Retina (tissue), 1 donor: ENCODE measurements at places on chromosomes 11 and 22.

DNA sequence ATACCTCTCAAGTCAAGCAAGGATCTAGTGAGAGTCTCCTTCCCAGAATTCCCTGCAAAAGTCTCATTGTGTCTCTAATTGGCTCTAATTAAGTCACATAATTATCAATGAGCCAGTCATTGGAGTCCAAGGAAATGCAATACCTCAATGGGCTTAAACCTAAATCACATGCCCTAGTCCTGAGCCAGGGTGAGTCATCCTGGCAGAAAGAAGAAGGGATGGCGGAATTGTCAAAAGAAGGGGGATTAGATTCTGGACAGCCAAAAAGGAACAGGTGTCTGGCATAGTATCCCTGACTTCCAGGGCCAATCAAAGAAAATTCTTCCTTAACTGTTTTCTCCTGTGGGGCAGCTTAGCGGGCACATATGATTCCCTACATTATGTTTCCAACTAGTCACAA, 25.1 kb upstream of the LDLRAD3 start:
- DNase-seq = no peak

GRCh38 chr11:33617672-33618350, 82.8 kb downstream of the C11orf91 start:
- no peak for DNase-seq

DNA sequence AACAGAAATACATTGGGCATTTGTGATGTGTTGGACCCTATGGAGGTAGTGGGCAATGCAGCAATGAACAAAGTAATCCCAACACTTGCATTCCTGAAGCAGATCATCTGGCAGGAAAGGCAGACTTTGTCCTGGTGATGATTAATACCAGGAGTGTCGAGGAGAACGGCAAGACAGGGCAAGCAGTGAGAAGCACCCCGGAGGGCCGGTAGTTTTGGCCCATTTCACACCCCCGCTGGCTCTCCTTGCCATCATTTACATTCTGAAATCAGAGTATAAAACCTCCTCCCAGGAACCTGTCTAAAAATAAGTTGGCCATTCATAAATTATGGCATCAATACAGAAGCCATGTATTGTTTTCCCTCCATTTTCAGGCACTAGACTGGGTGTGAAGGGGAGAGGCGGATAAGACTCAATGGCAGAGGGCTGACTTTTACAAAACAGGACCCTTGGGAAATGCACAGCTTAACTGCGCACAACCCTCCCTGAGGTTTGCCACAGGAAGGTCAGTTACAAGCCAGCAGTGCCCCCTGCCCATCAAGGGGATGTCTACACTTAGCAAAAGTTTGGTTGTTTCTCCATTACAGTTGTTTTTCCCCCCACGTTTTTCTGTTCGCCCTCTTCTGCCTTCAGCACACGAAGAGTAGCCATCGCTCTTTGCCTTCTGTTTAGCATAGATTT, 55.6 kb downstream of the OPCML start:
- DNase-seq = no peak

DNA sequence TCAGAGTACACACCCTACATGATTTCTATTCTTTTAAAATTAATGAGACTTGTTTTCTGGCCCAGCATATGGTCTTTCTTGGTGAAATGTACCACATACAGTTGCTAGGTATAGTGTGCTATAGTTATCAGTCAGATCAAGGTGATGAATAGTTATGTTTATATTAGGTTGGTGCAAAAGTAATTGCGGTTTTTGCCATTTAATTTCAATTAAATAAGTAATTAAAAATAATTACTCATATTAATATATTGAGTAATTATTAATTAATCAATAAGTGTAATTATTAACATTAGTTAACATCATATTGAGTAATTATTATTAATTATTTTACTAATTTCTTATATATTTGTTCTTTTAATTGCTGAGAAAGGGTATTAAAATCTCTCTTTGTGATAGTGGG, 56.1 kb downstream of the MYEOV start:
- no peak for DNase-seq

- peak; percentile 48 for DNase-seq
Measured at GRCh38 chr22:50473855-50474671, 772 bp downstream of the SBF1 start.

GRCh38 chr11:61685617-61685967, 5.4 kb downstream of the DAGLA start:
- DNase-seq = no peak

GRCh38 chr11:86910592-86910991, 44.6 kb downstream of the FZD4 start:
- DNase-seq = no peak

- no peak for DNase-seq
Measured at GRCh38 chr11:59417023-59417422, 9.2 kb downstream of the OR5A2 start.

- no peak for DNase-seq
Measured at GRCh38 chr11:61370349-61371005, 8.3 kb downstream of the TMEM138 start.

- DNase-seq = no peak
Measured at GRCh38 chr22:27883656-27884350, 35.3 kb downstream of the PITPNB start.

DNA sequence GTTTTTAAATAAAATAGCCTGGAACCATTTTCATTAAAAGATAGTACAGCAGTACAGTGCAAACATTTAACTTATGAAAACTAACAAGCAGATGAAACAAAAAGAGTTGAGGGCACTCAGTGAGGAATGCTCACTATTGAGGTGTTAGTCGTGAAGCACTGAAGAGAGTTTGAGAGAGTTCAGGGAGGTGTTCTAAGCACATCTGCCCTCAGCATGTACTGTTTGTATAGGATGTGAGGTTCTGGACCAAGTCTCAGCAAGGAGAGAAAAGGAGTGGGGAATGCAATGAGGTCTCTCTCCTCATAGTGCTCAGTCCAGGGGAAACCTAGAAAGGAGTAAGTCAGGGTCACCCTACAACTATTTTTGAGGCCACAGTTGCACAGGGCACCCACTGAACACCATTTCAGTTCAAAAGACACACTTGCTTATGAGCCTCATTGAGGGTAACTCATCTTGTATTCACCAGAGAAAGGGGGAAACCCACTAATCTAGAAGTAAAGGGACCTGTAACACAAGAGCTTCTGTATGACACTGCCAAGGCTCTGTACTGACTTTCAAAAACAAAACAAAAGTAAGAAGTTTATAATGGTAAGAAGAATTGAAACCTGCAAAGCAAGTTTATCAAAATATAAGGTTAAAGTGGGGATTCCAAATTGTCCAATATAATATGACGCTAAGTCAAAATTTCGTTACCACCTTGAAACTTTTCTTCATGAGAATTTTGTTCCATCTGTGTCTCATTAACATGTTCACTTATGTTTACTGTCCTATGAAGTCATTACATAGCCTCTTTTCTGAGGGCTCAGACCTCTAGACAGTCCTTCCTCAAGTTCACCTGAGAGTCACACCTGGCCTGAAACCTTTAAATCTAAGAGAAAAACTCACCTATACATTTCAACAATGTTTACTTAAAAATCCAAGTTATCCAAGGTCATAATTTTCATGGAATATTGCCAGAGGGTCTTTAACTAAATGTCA, 275.3 kb downstream of the ETS1 start:
- DNase-seq = no peak

- no peak for DNase-seq
Measured at GRCh38 chr11:44376423-44376822, 66.5 kb upstream of the ALX4 start.

- DNase-seq = no peak
Measured at GRCh38 chr11:35084817-35085440, 54.0 kb upstream of the CD44 start.

DNA sequence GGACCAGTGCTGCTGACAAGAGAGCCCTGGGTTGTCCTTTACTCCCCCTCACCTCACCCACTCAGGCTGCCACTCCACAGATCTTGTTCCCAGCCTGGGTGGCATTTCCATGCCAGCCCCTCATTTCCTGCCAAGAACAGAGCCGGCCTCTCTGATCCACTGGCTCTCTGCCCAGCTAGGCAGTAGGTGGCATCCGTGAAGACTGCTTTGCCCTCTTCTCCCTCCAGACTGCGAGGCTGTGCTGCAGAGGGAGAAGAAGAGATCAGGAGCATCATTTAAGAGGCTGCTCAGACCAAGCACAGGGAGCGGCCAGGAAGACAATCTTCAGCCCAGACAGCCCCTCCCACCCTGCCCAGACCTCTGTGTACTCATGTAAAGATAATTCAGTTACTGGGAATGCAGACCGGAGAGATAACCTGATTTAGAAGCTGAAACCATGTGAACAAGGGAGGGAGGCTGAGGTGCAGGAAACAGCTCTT, 126.9 kb upstream of the NCAM1 start:
- peak; percentile 25 for DNase-seq

DNA sequence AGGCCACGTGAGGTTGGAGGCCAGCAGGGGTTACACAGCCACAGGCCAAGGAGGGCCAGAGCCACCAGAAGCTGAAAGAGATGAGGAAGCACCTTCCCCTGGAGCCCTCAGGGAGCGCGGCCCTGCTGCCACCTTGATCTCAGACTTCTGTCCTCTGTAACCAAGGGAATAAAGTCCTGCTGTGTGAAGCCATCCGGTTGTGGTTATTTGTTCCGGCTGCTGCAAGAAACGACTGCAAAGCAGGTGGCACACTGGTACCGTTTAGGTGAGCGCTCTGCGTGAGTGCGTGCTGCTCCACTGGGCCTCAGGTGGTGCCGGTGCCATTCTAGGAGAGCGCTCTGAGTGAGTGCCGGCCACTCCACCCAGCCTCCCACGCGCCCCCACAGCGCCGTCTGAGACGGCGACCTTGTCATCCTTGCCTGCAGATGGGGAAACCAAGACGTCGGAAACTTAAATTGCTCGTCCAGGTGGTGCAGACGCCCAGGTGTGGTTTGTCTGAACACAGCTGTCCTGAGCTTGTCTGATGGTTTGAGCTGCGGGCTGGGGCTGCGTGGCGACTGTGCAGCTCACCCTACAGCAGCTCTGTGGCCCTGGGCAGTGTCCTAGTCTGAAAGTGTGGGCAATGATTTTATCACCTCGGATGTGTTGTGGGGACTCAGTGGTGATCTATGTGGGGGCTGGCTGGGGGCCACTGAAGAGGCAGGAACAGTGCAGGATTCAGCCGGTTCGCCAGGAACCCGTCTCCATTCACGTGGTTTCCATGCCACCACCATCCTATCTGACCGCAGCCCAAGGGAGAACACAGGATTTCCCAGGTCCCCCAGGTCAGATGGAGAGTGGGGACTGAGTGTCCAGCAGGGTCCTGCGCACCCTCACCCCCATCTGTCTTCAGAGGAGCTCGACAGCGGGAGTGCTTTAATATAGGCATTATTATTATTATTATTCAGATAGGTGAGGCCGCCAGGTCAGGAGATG, 4.6 kb upstream of the MRGPRG start:
- DNase-seq = no peak

DNA sequence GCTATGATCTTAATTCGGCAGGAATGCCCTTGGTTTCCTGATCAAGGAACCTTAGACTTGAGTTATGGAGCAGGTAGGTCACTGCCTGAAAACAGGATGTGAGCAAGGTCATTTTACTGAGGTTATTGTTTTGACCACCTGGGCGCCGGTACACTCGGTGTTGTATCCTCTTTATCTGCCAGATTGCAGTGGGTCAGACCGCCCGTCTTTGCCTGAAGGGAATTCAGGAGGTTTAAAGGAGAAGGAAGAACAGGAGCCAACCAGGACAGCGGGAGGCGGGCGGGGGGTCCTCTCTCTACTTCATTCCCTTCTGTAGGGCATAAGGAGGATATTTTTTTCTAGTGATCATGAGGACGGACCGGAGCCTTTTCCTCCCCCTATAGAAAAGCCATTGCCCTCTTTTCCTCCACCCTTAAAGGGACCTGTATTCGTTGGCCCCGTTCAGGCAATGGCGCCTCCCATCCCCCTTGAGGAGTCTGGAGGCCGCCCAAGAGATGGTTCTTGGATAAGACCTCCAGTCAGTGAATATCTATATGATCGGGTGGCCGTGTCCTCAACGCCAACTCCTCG, 649 bp downstream of the MS4A15 start:
- no peak for DNase-seq

GRCh38 chr11:10459029-10459970, 4.2 kb downstream of the AMPD3 start:
- DNase-seq = peak; percentile 21

- DNase-seq = no peak
Measured at GRCh38 chr11:71212871-71213559, 39.4 kb downstream of the SHANK2 start.

GRCh38 chr11:79309407-79309806, 131.4 kb downstream of the TENM4 start:
- no peak for DNase-seq

DNA sequence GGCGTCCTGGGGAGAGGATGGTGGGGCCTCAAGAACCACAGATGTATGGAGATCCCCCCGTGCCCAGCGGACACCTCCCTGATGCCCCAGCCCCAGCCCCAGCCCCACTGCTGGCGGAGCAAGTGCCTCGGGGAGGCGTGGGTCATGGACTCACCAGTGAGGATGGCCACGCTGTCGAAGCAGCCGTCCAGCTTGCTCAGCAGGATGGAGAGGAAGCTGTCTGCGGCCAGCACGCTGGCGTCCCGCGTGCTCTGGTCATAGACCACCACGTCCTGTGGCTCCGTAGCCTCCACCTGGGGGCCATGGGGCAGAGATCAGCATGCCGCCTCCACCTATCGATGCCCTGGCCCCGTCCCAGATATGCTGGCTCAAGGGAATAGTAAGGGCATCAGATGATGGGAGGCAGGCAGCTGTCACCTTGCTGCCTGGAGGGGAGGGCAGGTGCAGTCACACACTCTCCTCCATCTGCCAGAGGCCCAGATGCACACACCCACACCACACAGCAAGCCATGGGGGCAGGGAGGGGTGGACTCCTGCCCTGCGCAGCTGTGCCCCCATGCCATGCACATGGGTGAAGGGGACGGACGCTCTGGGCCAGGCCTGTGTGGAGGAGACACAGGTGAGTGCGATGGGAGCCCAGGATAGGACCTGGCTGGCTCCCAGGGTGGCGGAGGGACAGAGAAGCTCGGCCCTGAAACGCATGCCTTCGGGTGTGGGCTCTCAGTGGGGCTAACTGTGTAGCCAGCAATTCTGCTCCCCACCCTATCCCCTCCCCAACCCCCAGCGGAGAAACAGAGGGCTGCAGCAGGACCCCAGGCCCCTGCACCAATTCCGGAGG, 8.2 kb downstream of the DUSP8 start:
- DNase-seq = no peak

DNA sequence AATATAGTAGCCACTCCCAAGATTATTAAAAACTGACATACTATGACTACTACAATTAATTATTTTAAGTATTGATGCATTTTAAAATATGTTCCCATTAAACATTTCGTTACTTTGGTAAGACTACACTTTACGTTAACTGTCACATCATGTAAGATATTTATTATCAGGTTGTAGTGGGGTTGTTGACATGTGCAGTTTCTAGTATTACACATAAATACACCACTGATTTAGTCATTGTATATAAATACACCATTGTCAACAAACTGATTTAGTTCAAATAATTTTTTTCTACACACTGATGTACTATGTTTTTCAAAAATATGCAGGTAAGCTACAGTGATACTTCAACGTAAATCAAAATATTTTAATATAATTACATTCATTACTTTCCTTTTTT, 11.5 kb downstream of the ST13 start:
- no peak for DNase-seq

GRCh38 chr11:44199816-44200215, 104.3 kb downstream of the EXT2 start:
- DNase-seq = no peak

- no peak for DNase-seq
Measured at GRCh38 chr22:46131151-46131587, 19.2 kb upstream of the PPARA start.

- no peak for DNase-seq
Measured at GRCh38 chr11:117444256-117444655, 116.6 kb downstream of the CEP164 start.

- no peak for DNase-seq
Measured at GRCh38 chr11:69307871-69308431, 14.0 kb downstream of the MYEOV start.

- DNase-seq = no peak
Measured at GRCh38 chr11:115929618-115930129, 425.5 kb upstream of the CADM1 start.
